Epithelial cell of proximal tubule (primary cell): ENCODE measurements at places on chromosomes 3 and 15.

- DNase-seq, result peak; percentile 80
Observed at GRCh38 chr3:197317250-197317963, 19.0 kb upstream of the DLG1 start.

- no peak for DNase-seq
Observed at GRCh38 chr3:16319307-16319706, 54.3 kb downstream of the OXNAD1 start.

DNA sequence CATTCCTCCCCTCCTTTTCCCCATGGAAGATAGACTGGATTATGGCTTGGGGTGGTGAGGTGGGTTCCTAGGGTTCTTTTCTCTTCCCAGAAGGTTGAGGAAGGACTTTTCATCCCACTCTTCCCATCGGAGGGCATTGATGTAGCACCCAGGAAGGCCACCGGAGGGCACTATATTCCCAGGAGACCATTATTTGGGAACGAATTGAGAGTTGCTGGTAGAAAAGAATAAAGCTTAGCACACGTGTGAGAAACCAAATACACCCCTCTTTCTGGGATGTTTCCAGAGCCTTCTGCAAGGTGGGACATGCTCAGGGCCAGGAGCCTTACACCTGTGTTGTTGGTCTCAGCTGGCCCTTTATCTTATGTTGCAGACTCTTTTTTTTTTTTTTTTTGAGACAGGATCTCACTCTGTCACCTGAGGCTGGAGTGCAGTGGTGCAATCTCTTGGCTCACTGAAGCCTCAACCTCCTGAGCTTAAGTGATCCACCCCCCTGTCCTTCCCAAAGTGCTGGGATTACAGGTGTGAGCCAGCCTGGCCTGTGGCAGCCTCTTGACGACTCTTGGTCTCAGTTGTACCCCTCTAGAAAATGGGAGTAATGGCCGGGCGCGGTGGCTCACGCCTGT lies 6.3 kb upstream of the CDC25A start:
- DNase-seq, result no peak

DNA sequence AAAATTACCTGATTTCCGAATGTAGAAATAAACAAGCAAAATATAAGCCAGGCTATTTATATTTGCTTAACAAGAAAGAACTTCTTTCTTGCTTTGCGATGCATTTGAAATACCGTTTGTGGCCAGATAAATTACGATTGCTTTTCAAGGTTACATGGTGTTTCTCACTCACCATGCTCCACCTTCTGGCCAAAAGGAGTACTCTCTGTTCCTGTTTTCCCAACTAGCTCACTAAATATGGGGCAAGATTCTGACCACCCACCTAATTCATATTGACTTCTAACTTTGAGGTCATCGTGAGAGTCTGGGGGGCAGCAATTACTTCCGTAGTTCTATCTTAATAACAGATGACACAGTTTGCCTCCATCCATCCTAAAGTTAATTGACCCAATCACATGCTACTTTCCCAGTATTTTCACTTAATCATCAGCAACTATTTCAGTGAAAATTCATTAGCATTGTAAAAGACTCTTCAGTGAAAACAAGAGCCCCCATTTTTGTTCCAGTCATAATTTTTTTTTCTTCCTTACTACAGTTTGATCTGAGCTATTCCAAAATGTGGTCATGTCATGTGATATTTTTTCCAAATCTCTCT lies 25.9 kb downstream of the ACP3 start:
- DNase-seq, result no peak

DNA sequence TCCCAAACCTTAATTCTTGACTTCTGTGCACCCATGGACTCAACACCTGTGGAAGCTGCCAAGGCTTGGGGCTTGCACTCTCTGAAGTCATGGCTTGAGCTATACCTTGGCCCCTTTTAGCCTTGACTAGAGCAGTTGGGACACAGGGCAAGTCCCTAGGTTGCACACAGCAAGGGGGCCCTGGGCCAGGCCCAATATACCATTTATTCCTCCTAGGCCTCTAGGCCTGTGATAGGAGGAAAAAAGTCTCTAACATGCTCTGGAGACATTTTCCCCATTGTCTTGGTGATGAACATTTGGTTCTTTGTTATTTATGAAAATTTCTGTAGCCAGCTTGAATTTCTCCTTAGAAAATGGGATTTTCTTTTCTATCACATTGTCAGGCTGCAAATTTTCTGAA lies 186.1 kb downstream of the SEMA6D start:
- no peak for DNase-seq

DNA sequence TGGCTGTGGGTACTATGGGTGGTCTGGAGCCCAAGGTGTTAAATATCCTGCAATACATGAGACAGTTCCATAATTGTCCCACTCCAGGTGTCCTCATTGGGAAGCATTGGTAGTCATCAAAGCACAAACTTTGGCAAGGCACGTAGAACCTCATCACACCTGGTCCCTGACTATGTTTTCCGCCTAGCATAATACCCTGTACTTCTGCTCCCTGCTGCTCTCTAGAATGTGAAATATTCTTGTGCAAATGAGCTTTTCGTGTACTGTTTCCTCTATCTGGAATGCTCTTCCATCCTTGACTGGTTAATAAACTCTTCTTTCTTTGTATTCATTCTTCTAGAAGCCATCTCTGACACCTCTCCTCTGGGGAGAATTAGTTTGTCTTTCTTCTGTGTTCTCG lies 103.2 kb downstream of the EBLN2 start:
- no peak for DNase-seq

DNA sequence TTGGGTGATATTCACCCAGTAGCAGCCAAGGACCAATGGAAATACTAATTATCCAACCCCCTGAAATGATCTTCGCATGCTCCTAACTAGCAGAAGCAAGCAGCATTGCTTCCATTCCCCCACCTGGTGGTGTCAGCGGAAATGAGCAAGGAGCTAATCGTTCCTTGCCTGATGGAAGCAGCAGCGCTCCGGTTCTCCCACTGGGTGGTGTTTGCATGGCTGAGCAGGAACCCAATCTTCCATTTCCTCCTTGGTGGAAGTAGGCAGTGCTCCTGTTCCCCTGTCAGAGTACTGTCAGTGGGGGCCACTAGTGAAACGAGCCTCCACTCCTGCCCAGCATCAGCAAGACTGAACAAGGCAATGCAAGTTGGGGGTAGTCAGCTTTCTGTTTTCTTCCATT lies 311.5 kb downstream of the CACNA2D3 start:
- DNase-seq, result no peak

GRCh38 chr3:33377931-33378330 lies 62.3 kb downstream of the UBP1 start:
- no peak for DNase-seq

GRCh38 chr15:101578443-101578894 lies 73.7 kb downstream of the TM2D3 start:
- DNase-seq, result no peak

DNA sequence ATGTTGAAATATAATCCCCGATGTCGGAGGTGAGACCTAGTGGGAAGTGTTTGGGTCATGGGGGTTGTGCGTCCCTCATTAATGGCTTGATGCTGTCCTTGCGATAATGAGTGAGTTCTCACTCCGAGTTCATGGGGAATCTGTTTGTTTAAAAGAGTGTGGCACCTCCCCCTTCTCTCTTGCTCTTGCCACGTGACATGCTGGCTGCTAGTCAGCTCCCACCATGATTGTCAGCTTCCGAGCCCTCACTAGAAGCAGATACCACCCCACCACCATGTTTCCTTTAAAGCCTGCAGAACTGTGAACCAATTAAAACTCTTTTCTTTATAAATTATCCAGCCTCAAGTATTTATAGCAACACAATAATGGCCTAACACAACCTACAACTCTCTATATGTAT lies 166.3 kb upstream of the MBNL1 start:
- DNase-seq, result no peak

DNA sequence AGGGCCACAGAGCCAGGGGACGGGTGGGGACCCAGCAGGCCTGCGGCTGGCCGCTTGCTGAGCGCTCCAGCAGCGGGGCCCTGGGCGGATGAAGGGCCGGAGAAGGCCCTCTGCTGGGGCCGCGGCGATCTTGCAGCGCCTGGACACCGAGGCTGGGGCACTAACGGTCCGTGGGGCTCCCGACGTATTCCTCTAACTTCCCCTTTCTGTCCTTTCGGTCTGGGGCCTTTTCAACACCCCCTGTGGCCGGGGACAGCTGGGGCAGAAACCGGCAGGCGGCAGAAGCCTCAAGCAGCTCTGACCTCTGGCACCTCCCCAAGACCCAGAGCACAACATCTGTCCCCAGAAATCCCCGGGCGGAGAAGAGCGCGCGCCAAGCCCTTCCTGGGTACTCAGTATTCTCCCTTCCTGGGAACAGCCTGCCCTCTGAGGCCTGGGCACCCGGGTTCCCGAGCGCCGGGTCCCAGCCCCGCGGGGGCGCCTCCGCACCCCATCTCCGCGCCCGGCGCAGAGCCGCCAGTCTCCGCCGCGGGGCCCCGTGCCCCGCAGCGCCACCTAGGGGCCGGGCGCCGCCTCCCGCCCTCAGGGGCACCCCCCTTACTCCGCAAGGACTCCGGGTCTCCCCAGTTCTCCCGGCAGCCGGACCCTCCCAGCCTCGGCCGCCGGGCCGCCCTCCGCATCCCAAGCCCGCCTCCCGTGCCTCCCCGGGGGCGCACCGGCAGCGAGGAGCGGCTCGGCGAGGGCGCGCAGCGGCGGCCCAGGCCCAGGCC lies 582 bp upstream of the SLCO3A1 start:
- DNase-seq, result no peak

- DNase-seq, result no peak
Observed at GRCh38 chr3:110494728-110495127, 576.9 kb upstream of the NECTIN3 start.

GRCh38 chr3:140573011-140573410 lies 104.9 kb upstream of the TRIM42 start:
- DNase-seq, result no peak

DNA sequence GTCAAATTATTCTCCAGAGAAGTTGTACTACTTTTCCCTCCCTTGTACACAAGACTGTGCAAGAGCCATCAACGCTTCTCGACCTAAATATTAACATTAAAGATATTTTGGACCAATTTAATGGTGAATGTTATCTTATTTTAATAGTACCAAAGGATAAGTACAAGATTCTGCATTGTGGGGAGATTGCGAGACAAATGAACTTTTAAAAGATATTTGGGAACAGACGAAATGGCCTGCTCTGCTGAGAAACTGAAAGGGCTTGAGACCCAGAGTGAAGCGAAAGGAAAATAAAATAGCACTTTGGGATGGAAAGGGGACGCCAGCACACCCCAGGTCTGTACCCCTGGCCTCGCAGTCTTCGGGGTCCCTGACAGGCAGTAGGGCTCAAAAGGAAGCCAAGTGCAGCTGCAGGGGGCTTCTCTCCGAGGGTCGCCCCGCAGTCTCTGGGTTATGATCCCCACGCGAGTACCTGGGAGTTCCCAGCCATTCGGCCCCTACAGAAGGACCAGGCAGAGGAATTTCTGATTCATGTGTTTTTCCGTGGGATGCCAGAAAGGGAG lies 97.6 kb upstream of the VGLL3 start:
- no peak for DNase-seq

DNA sequence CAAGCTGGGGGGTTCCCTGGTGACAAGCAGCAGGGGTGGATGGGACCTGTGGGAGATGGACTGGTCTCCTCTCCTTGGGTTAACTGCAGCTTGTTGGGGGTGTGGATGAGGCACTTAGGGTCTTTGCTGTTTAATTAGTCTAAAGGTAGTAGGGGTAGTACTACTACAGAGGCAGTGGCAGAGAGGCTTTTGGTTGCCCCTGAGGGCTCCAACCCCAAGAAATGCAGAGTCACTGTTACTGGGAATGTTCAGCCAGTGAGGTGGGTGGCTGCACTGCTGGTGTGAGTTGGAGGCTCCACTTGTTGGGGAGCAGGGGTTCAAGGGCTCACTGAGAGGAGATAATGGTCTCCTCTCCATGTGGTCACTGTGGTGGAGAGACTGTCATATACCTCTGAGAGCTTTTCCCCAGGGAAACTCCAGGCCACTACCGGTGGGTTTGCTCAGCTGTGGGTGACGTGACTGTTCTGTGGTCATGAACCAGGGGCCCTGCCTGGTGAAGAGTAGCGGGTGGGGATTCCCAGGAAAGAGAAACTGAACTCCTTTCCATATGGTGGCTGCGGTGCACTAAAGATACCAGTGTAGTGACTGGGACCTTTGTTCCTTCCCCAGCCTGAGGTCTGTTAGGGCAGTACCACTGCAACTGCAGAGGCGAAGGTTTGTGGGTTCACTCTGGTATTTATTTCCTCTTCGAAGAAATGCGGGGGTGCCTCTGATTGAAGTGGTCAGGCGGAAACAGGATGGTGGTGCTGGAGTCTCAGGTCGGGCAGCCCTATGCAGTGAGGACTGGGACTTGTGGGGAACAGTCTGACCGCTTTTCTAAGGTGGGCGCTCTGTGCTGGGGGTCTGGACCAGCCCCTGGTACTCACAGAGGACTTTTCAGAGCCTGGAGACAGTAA lies 68.9 kb upstream of the TNFSF10 start:
- DNase-seq, result no peak

- no peak for DNase-seq
Observed at GRCh38 chr3:42815826-42816225, 6.6 kb downstream of the ACKR2 start.

DNA sequence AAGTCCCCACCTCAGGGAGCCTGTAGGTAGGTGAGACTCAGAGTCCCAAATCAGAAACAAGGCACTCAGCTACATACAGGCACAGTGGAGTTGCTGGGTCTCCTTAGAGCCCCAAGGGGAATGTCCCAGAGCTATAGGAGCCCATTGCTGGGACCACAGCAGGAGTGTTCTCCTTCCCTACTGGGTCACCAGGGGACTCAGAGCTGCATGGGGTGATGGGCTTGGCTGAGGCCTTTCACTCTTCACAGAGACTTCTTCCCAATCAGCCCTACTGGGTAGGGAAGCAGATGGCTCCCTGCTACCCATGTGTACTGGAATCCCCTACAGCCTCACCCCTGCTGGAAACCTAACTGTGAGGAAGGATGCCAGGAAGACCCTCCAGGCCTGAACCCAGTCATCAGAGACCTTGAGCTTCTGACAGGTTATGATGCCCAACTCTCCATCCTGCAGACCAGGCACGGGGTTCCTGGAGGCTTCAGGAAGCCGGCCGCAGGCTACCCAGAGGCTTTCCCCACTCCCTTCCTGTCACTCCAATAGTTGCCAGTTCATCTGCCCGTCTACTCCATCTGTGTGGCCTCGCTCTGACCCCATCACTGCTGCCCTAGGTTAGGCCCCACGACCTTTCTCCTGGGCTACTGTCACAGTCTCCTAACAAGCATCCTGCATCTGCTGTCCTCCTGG lies 24.0 kb downstream of the RASGRF1 start:
- DNase-seq, result no peak

DNA sequence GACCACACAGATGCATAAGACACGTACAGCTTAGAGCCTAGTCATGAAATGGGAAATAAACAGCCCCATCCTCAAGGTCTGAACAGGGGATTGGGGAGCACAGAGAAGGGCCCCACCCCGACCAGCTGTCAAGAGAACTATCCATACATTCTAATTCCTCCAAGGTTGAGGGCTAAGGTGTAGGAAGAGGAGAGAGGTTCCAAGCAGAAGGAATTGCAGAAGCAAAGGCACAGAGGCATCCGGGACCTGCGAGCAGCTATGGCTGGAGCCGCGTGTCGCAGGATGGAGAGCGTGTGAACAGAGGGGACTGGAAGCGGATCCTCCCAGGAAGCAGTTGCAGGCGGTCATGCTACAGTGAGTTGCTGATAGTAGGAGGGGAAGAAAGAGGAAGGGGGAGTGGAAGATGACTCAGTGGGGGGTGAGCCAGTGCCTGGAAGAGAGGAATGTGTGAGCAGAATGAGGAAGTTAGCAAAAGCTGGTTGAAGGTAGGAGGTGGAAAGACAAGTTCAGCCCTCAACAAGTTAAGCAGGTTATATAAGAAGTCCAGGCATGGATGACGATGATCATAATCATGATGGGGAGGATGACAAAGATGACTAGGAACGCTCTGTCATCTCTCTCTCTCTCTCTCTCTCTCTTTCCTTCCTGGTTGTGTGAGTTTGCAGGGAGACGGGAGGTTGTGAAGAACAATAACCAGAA lies 89.7 kb downstream of the LIPC start:
- peak; percentile 93 for DNase-seq
